ENCODE measurements at places on chromosomes 1 and 21.

DNA sequence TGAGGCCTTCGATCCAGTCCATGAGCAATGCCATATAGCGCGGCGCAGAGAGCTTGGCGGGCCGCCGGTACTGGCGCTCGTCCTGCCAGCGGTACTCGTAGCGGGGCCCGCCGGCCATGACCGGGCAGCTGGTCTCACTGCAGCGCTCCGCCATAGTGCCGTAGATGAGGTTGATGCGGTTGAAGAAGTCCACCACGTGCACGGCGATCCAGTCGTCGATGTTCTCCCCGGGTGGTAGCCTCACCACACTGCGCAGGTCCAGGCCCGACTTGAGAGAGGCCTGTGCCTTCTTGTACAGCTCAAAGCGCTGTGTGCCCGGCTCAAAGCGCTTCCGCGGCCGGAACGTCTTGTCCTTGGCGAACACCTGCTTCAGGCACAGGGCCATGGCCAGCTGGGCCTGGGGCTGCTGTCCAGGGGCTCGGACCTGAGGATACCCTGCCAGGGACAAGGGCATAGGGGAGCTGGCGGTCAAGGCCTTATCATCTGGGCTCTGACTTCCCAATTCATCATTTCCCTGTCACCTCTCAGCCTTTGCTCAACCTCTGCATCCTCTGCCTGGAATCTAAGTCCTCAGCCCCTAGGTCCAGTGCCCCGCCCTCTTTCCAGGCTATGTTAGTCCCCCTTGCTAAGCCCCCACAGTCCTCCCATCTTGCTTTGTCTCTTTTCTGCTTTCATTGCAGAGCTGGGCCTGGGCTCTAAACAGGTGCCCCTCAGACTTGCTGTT, 3.5 kb downstream of the MOB3C start:
- DNase-seq: no peak

- DNase-seq: no peak
Observed at GRCh38 chr1:66764994-66765578, 12.8 kb downstream of the DYNLT5 start.

- DNase-seq: no peak
Observed at GRCh38 chr21:44425895-44426662, 29.2 kb upstream of the LRRC3 start.

DNA sequence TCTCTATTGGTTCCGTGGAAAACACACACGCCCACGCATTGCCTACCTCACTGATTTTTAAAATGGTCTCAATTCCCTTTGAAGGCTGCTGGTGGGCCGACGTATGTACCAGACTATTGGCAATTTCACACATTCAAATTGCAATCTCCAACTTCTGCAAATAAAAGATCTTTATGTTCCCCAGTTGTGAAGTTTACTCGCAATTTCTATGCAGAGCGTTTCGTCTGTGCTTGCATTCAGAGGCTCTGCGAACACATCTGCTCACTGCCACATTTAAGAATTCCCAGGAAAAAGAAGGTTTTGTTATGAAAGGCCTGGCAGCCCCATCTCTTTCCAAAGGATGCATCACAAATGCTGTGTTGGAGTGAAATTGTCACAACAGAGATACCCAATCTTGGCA, 288.0 kb upstream of the KAZN start:
- no peak for DNase-seq

DNA sequence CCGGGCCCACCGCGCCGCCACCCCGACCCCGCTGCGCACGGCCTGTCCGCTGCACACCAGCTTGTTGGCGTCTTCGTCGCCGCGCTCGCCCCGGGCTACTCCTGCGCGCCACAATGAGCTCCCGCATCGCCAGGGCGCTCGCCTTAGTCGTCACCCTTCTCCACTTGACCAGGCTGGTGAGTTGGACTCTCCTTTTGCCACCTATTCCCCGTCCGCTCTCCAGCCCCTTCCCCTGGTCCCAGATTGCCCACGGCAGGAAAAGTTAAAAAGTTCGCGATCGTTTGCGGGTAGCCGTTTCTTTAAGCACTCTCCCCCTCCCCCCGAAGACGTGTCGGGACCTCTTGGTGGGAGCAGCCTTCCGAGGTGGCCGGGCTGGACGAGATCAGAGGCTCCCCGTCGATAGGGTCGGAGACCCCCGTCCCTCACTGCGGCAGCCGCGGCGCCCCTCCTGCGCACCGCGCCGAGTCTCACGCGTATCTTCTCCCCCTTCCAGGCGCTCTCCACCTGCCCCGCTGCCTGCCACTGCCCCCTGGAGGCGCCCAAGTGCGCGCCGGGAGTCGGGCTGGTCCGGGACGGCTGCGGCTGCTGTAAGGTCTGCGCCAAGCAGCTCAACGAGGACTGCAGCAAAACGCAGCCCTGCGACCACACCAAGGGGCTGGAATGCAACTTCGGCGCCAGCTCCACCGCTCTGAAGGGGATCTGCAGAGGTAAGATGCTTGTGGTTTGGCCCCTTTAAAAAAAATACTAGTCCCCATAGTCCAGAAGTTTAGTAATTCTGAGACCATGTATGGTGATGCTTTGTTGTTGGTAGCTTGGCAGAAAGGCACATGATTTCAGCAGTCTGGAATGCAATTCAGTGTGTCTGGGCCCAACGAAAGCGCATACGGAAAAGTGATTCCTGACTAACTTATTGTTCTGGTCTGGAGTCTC, 576 bp downstream of the CCN1 start:
- DNase-seq: no peak

- no peak for DNase-seq
Observed at GRCh38 chr1:218207194-218207593, 77.9 kb upstream of the RRP15 start.

- no peak for DNase-seq
Observed at GRCh38 chr1:173140733-173141132, 66.4 kb downstream of the TNFSF4 start.

GRCh38 chr1:202964791-202965410, 2.2 kb downstream of the CYB5R1 start:
- DNase-seq: no peak

- DNase-seq: no peak
Observed at GRCh38 chr1:27525296-27526272, 35.6 kb upstream of the WASF2 start.

GRCh38 chr1:238832106-238832505, 554.3 kb upstream of the CHRM3 start:
- no peak for DNase-seq

- no peak for DNase-seq
Observed at GRCh38 chr1:39759436-39759726, 11.8 kb downstream of the OXCT2 start.

GRCh38 chr21:21324297-21324696, 326.1 kb downstream of the NCAM2 start:
- DNase-seq: no peak

DNA sequence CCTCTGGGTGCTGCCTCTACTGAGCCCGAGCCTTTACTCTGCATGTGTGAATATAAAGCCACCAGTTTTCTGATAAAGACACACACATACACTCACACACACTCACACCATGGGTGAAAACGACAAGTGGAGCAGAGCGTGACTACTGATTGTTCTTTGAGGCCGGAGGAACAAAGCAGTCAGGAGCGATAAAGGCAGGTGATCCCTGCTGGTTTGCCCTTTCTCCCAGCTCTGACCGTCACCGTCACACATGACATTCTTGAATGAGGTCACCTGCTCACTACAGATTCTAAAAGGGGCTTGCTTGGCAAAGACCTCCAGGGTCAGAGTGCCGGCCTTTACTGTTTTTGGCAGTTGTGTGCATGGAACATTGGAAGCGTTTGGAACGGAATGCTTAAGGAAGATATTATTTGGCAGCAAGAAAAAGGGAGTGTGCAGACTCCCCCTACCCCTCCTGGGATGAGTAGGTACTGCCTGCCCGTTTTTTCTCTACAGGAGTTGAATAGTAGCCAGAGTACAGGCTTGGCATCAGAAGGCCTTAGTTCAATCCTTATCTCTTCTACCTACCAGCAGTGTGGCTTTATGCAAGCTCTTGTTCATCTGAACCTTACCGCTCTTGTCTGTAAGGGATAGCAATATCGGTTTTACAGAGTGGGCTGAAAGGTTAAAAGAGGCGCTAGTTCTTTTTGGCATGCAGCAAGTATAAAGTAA, 79.7 kb downstream of the PBX1 start:
- no peak for DNase-seq

DNA sequence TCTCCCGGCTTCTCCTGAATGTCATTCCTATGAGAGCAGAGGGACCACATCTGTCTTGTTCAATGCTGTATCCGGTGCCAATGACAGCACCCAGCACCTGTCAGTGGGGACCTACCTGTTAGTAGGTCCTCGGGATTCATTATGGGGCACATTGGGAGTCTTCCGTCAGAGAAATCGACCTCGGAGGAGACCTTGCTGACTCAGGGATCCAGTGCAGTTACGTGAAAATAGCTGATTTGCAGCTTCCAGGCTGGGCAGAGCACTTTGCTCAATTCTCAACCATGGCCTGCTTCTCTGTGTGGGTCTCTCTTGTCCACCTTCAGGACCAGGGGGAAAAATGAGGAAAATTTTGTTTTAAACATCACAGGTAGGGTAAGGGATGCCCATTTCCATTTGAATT, 130.2 kb downstream of the PRDM2 start:
- DNase-seq: no peak

GRCh38 chr1:227816750-227817446, 1.4 kb downstream of the PRSS38 start:
- no peak for DNase-seq

- DNase-seq: no peak
Observed at GRCh38 chr1:65992165-65992821, 199.6 kb downstream of the PDE4B start.

DNA sequence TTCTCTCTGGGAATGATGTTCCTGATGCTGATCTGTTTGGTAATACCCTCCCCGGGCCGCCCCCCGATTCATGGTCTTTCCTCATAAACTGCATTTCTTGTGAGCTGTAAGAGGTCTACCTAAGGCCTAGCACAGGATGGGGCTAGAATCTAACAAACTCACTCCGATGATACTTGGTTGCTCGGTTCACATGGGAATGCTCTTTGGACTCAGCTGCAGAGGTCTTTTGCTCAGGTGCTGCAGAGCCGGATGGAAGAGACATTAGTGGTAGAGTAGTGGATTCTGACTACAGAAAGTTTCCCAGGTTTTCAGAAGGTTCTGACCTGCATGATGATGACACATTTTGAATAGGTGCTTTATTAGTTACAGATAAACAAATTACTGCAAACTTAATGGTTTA, 8.3 kb upstream of the TMEM269 start:
- DNase-seq: no peak

DNA sequence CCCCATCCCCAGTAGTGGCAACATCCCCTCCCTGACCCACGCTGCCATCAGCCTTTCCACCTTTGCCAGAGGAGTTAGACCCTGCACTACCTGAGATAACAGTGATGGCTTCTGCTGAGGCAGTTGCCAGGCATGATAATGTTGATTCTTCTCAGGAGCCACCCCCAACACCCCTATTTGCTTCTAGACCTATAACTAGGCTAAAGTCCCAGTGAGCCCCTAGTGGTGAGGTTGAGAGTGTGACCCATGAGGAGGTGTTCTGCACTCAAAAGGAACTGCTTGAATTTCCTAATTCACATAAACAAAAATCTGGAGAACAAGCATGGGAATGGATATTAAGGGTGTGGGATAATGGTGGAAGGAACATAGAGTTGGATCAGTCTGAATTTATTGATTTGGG, 159.6 kb upstream of the COL11A1 start:
- DNase-seq: no peak

DNA sequence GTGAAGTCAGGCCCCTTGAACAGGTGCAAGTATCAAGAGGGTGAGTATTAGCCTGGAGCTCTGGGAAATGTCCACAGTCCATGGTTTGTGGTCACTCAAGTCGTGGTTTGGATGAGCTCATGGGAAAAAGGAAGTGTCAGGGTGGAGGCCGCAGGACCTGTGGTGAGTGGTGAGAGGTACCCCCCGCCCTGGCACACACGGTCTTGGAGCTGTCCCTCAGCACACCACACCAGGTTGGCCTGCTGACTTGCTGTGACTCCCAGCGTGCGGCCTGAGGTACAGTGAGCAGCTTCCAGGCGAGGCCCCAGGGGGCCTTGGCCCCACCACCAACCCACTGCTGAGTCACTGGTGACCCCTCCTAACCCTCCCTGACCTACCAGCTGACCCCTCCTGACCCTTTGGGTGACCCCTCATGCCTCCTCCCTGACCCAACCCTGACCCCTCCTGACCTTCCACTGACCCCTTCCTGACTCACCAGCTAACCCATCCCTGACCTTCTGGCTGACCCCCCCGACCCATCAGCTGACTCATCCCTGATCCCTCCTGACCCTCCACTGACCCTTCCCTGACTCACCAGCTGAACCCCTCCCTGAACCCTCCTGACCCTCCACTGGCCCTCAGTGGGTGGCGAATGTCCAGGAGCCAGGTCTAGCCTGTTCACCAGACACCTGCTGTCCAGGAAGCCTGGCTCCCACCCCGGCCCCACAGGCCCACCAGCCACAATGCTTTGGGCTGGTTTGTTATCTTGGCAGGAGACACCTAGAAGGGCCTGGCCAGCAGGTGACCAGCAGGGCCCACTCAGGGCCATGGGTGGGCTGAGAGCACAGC, 34.8 kb upstream of the RNF187 start:
- no peak for DNase-seq

DNA sequence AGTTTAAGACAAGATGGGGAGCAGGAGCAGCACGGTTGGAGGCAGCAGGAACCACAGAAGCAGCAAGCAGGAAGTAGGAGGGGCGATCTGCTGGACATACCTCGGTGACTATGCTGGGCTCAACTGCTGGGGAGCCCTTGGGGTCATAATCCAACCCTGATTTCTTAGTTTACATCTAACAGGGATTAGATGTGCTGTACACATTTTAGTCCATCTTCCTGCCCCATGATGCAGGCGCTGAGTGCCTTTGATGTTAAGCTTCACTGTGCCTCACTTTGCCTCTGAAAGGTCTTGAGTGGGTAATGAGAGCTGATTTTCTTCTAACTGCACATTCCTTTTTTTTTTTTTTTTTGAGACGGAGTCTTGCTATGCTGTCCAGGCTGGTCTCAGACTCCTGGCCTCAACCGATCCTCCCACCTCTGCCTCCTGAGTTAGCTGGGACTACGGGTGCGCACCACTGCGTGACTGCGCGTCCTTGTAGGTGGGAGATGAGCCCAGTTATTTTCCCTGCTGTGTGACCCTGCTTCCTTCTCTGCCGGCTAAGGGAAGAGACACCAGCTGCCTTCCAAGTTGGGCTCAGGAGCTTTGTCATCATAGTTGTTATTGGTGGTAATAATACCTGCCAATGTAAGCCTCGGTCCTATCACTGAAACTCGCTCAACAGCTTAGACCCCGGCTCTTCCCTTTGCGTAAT, 1.1 kb upstream of the RCAN3 start:
- DNase-seq: no peak

- DNase-seq: no peak
Observed at GRCh38 chr1:207923561-207923960, 12.6 kb upstream of the CD34 start.

DNA sequence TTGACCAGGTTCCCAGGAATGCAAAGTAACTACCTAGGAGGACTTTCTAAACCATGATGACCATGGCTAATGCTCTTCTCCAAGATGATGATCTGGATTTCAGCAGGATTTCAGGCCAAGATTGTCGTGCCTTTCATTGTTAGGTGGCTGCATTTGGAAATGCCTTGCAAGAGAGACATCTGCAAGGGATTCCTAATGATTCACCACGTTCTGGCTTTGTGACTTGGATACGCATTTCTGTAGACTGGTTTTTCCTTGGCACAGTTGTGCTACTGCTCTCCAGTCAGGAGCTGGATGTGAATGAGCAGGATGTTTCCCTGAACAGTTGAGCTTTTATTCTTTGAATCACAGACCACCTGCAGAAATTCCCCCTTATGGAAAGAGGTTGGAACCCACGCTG, 212.4 kb downstream of the BACH1 start:
- DNase-seq: no peak

Measured in stimulated activated CD8-positive, alpha-beta memory T cell treated with anti-CD3 and anti-CD28 coated beads, Interleukin-7, amount 100 ng/mL, for 24 hours (primary cell).